Midbrain (tissue), 1 donor: ENCODE measurements at places on chromosomes 6 and 20.
A peak's percentile ranks its signal among the peaks of the same experiment; 100 is the strongest.

- no peak for DNase-seq
Measured at GRCh38 chr6:100165442-100165841, 171.4 kb upstream of the MCHR2 start.

- no peak for DNase-seq
Measured at GRCh38 chr20:37335642-37336368, 10.1 kb upstream of the SRC start.

GRCh38 chr20:42894483-42894882, 295.2 kb downstream of the PTPRT start:
- no peak for DNase-seq

- no peak for DNase-seq
Measured at GRCh38 chr6:108672641-108673040, 111.9 kb downstream of the FOXO3 start.

GRCh38 chr6:24867104-24867703, 68.5 kb upstream of the ARMH2 start:
- no peak for DNase-seq

- no peak for DNase-seq
Measured at GRCh38 chr20:17589161-17589834, 19.4 kb downstream of the DSTN start.

GRCh38 chr6:21188505-21189223, 404.9 kb upstream of the SOX4 start:
- no peak for DNase-seq

DNA sequence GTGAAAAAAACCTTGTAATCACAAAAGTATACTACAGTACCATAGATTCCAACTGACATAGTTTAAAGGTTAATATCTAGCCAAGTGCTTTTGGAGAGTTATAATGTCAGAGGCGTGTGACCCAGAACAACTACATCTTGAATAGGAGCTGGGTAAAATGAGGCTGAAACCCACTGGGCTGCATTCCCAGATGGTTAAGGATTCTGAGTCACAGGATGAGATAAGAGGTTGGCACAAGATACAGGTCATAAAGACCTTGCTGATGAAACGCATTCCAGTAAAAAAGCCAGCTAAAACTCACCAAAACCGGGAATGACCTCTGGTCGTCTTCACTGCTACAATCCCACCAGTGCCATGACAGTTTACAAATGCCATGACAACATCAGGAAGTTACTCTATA, 22.4 kb upstream of the KIAA0408 start:
- no peak for DNase-seq

DNA sequence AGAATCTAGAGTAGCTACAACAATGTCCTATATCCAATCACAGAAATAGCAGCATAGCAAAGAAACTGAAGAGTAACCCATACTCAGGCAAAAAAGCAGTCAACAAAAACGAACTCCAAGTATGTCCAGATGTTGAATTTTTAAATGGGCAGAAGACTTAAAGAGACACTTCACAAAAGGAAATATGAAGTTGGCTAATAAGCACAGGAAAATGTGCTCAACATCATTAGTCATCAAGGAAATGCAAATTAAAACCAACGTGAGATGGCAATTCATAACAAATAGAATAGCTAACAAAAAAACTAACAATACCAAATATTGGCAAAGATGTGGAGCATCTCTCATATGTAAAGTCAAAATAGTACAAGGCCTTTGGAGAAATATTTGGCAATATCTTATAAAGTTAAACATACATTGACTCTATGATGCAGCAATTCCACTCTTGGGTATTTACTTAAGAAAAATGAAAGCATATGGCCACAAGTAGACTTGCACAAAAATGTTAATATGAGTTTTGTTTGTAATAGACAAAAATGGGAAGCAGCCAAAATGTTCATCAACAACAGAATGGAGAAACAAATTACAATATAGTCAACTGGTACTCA, 37.7 kb downstream of the FRK start:
- DNase-seq, result no peak

- DNase-seq, result peak; percentile 31
Measured at GRCh38 chr6:37433657-37434271, 743 bp downstream of the CMTR1 start.

- DNase-seq, result no peak
Measured at GRCh38 chr6:99189823-99190721, 159.4 kb downstream of the FAXC start.

DNA sequence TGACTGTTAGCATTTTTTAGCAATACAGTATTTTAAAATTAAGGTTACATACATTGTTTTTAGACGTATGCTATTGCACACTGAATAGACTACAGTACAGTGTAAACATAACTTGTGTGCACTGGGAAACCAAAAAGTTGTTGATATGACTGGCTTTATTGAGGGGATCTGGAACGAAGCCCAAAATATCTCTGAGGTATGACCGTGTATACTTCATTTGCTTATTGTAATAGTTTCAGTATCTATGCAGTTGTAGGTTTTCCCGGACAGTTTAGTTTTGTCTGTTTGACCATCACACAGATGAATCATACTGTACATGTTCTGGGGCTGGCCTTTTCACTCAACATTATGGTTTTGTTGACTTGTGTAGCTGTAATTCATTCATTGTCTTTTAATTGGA, 6.9 kb upstream of the ZBTB12 start:
- DNase-seq, result no peak

DNA sequence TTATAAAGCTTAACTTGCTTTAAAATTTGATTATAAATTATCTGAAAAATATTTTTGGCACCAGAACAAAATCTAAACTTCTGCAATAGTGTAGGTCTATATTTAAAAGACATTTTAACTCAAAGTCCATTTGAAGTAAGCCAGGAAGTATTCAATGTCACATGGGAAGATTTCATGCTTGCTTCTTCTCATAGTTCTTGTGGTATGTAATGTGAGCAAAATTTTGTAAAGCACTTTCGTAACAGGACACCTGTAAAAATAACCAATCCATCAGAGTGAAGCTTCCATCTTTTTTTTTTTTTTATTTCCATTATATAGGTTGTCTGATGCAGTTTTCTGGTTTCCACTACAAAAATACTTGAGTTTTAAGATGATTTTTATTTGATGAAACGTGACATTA, 386.1 kb downstream of the LAMA2 start:
- DNase-seq, result no peak

DNA sequence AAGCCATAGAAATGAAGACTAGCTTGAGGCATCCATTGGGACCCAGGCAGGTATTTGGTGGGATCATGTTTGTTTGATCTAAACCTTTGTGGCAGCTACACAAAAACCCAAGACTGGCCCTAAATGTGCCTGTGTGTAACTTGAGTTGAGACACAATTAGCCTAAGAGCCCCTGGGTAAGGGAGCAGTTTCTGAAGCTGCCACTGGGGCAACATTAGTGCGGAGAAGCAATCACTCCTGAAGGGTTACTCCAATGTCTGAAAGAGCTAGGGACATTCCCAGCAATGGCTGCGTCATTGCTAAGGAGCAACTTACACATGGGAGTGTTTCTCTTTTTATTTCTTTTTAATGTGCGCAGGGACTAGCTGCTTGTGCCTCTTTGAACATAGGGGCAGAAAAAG, 67.9 kb upstream of the EEF1E1 start:
- DNase-seq, result no peak

GRCh38 chr6:12666886-12667285, 49.7 kb upstream of the PHACTR1 start:
- no peak for DNase-seq

DNA sequence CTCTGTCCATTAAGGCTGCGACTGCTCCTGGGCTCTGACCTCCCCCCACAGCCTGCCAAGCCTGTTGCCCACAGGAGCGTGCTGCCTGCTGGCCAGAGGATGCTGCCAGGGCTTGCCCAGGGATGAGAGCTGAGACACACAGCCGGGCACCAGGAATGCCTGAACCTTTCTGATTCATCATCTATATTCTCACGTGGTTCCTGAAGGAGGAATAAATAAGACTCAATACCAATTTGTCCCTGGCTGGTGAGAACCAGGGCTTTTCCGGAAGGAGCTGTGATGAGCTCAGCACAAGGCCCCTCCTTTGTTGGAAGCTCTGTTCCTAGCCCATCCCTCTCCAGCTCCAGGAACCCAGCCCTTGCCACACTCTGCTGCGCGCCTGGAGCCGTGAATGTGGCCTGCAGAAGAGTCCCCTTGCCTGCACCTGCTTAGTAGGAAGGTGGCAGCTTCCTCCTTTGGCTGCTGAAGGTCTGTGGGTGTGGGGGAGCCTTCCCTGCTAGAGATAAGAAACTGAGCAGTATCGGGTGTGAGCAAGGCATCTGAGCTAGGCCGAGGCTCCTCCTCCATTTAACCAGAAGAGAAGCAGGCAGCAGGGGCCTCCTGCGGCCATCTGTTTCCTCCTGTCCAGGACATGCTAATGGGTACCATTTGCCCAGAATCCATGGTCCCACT, 37.9 kb downstream of the SYNDIG1 start:
- DNase-seq, result no peak

DNA sequence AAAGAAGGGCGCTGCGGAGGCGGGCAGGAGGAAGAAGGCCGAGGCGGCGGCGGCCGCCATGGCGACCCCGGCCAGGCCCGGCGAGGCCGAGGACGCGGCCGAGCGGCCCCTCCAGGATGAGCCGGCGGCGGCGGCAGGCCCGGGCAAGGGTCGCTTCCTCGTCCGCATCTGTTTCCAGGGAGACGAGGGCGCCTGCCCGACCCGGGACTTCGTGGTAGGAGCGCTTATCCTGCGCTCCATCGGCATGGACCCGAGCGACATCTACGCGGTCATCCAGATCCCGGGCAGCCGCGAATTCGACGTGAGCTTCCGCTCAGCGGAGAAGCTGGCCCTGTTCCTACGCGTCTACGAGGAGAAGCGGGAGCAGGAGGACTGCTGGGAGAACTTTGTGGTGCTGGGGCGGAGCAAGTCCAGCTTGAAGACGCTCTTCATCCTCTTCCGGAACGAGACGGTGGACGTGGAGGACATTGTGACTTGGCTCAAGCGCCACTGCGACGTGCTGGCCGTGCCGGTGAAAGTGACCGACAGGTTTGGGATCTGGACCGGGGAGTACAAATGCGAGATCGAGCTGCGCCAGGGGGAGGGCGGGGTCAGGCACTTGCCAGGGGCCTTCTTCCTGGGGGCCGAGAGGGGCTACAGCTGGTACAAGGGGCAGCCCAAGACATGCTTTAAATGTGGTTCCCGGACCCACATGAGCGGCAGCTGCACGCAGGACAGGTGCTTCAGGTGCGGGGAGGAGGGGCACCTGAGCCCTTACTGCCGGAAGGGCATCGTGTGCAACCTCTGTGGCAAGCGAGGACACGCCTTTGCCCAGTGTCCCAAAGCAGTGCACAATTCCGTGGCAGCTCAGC, 780 bp downstream of the ZCCHC3 start:
- peak; percentile 49 for DNase-seq

- no peak for DNase-seq
Measured at GRCh38 chr6:5081955-5082354, 3.2 kb upstream of the PPP1R3G start.

DNA sequence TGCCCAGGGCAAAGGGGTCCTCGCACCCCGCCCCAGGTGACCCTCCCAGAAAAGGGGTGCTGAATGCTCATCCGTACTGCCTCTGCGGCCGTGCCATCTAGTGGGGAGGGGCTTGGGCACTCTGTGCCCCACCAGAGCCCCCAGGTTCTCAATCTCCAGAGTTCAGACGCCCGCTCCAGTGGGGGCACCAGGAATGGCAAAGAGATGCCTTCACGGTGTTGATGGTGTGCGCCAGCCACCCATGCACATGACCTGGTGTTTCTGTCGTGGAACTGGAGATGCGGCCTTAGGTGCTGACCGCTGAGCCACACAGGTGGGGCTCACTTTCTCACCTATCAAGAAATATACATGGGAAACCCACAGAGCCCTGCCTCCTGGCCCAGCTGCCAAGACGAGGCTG, 30.8 kb downstream of the GNAS-AS1 start:
- DNase-seq, result no peak

GRCh38 chr6:127148511-127148910, 30.0 kb downstream of the RSPO3 start:
- no peak for DNase-seq

DNA sequence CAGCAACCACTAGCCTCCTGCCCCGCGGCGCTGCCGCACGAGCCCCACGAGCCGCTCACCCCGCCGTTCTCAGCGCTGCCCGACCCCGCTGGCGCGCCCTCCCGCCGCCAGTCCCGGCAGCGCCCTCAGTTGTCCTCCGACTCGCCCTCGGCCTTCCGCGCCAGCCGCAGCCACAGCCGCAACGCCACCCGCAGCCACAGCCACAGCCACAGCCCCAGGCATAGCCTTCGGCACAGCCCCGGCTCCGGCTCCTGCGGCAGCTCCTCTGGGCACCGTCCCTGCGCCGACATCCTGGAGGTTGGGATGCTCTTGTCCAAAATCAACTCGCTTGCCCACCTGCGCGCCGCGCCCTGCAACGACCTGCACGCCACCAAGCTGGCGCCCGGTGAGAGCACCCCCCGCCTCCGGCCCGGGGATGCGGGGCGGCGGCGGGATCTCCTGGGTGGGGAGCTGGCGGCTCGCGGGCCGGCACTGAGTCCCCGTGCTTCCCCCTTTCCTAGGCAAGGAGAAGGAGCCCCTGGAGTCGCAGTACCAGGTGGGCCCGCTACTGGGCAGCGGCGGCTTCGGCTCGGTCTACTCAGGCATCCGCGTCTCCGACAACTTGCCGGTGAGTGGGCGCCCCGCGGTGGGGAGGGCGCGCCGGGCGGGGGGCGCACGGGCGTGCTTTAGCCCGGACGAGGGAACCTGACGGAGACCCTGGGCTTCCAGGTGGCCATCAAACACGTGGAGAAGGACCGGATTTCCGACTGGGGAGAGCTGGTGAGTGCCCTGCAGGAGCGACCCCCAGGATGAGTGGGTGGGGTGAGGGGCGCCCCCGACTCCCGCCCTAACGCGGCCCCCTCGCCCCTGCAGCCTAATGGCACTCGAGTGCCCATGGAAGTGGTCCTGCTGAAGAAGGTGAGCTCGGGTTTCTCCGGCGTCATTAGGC, 585 bp downstream of the PIM1 start:
- DNase-seq, result no peak

- DNase-seq, result no peak
Measured at GRCh38 chr6:138455746-138456400, 43.4 kb downstream of the NHSL1 start.

- DNase-seq, result no peak
Measured at GRCh38 chr6:111061508-111061907, 25.8 kb upstream of the SLC16A10 start.

- no peak for DNase-seq
Measured at GRCh38 chr6:117989086-117989485, 82.0 kb downstream of the SLC35F1 start.

DNA sequence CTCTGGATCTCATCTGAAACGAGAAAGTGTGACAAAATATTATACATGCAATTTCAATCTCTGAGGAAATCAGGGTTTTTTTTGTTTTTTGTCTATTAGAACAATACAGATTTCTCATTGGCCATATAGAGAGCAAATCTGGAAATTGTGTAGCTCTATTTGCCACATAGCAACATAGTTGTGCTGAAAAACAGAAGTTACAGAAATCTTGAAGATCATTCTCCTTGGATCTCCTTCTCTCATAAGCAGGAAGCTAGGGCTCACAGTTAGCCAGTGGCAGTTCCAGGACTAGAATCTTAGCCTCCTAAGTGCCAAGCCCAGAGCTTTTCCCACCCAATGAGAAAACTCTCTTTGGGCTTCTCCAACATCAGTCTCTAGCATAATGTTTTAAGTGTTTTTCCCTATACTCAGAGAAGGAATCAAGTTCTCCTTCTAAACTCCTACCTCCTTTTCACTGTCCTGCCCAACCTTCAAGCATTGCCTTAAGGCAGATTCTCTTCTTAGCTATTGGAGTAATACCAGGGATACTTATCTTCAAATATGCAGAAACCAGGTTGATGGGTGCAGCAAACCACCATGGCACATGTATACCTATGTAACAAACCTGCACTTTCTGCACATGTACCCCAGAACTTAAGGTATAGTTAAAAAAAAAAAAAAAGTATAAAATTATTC, 211.6 kb downstream of the ALDH8A1 start:
- DNase-seq, result no peak

GRCh38 chr6:99119109-99120031, 171.6 kb upstream of the FBXL4 start:
- peak; percentile 78 for DNase-seq
